HT1080 (cell line): ENCODE measurements at places on chromosomes 5 and 9. TPM values are rescaled to one million over a fixed set of nuclear protein-coding genes. Genes with fewer than 3 reads are reported as not detected.

The PCDHGB2 gene
- 0.69 and 0.77 TPM in 2 replicates for total RNA-seq

The ACSL6 gene
- 0.03 and 0.06 TPM in 2 replicates for total RNA-seq

The MEIKIN gene
- not detected in 2 replicates for total RNA-seq

The IL9 gene
- total RNA-seq, result not detected in 2 replicates

The FAM221B gene
- total RNA-seq, result not detected in 2 replicates

The ICE1 gene
- total RNA-seq, result 31.5 and 38.1 TPM in 2 replicates

The SV2C gene
- total RNA-seq, result not detected in 2 replicates

The PCDHGB4 gene
- 9.9 and 10.2 TPM in 2 replicates for total RNA-seq

The FBXL7 gene
- 1.4 and 2.5 TPM in 2 replicates for total RNA-seq

The IFNA21 gene
- not detected in 2 replicates for total RNA-seq

The GPR150 gene
- total RNA-seq, result not detected in 2 replicates

The GRPEL2 gene
- total RNA-seq, result 24.4 and 28.0 TPM in 2 replicates

The PFN3 gene
- total RNA-seq, result not detected in 2 replicates

The TMC1 gene
- total RNA-seq, result not detected in 2 replicates

The FOXD4L4 gene
- total RNA-seq, result 0.14 and 0.70 TPM in 2 replicates

The SOHLH1 gene
- 0.23 TPM in 1 of 2 replicates, not detected in the other for total RNA-seq

The AQP3 gene
- 0.17 and 1.5 TPM in 2 replicates for total RNA-seq

The PCDHGA8 gene
- 0.17 and 0.61 TPM in 2 replicates for total RNA-seq

The SLC6A19 gene
- total RNA-seq, result not detected in 2 replicates

The GZMA gene
- total RNA-seq, result 0.16 TPM in 1 of 2 replicates, not detected in the other

The PAEP gene
- 15.7 and 17.5 TPM in 2 replicates for total RNA-seq

The BTNL3 gene
- total RNA-seq, result not detected in 2 replicates

The SHB gene
- total RNA-seq, result 31.9 and 42.8 TPM in 2 replicates

The RNF145 gene
- 95.6 and 141 TPM in 2 replicates for total RNA-seq

The CNTRL gene
- 6.1 and 8.1 TPM in 2 replicates for total RNA-seq

The KCNV2 gene
- total RNA-seq, result not detected in 2 replicates

The ELOVL7 gene
- total RNA-seq, result 2.6 and 4.4 TPM in 2 replicates

The PCYOX1L gene
- 4.8 and 4.9 TPM in 2 replicates for total RNA-seq

The RC3H2 gene
- total RNA-seq, result 32.0 and 33.7 TPM in 2 replicates

The NME5 gene
- not detected in 2 replicates for total RNA-seq

The APBA1 gene
- 1.3 and 4.5 TPM in 2 replicates for total RNA-seq

The C8G gene
- 0.47 TPM in 1 of 2 replicates, not detected in the other for total RNA-seq

The ZFP2 gene
- total RNA-seq, result not detected in 2 replicates

The TMOD1 gene
- 0.53 and 0.58 TPM in 2 replicates for total RNA-seq

The DAB2 gene
- total RNA-seq, result 8.8 and 10.6 TPM in 2 replicates

The SLC22A4 gene
- 2.1 and 3.4 TPM in 2 replicates for total RNA-seq
